NT2/D1 (cell line): ENCODE measurements at places on chromosomes 11 and 22.

DNA sequence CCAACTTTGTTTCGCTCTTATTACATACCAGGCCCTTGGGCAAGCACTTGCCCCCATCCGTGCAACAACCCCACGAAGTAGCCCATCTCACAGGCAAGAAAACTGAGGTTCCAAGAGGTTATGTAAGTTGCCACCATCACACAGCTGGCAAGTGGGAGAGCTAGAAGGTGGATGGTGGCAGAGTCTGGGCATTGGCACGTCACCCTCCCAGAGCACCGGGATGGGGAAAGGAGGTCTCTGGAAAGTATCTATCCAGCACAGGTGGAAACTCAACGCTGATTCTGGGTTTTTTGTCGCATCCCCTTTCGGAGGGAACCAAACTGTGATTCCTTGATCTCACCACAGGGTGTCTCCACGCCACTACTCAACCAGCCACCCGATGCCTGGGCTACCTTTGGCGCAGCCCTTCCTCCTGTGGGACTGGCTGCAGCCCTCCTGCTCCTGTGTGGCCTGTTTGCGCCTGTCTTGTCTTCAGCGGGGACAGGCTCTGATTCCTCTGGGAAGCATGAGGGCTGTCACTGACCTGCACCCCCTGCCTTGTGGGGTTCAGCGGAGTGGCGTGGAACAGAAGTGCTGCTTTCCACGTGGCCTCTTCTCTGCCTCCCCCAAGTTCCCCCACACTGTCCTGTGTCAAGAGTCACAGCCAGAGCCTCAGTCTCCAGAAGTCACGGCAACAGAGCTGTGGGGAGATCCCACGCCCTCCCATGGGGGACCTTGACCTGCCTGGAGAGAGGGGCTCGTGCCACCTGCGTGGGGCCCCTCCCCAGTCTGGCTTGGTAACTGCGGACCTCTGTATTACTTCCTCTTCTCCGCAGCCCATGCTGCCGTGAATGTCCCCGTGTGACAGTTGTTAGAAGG is 34.4 kb upstream of the TRIM29 start:
- peak; percentile 60 for DNase-seq

- no peak for DNase-seq
These were observed 5.0 kb upstream of the ANO3 start for GRCh38 chr11:26326793-26327400.

GRCh38 chr22:44231233-44231632 is 50.5 kb downstream of the PARVG start:
- no peak for DNase-seq

GRCh38 chr11:62062223-62062861 is 61.5 kb upstream of the INCENP start:
- DNase-seq: no peak

- no peak for DNase-seq
These were observed 34.9 kb upstream of the MYEOV start for GRCh38 chr11:69259096-69259495.

- DNase-seq: no peak
These were observed 22.0 kb upstream of the MYRF start for GRCh38 chr11:61730240-61730994.

- DNase-seq: no peak
These were observed 17.2 kb downstream of the MPPED2 start for GRCh38 chr11:30568931-30569330.

DNA sequence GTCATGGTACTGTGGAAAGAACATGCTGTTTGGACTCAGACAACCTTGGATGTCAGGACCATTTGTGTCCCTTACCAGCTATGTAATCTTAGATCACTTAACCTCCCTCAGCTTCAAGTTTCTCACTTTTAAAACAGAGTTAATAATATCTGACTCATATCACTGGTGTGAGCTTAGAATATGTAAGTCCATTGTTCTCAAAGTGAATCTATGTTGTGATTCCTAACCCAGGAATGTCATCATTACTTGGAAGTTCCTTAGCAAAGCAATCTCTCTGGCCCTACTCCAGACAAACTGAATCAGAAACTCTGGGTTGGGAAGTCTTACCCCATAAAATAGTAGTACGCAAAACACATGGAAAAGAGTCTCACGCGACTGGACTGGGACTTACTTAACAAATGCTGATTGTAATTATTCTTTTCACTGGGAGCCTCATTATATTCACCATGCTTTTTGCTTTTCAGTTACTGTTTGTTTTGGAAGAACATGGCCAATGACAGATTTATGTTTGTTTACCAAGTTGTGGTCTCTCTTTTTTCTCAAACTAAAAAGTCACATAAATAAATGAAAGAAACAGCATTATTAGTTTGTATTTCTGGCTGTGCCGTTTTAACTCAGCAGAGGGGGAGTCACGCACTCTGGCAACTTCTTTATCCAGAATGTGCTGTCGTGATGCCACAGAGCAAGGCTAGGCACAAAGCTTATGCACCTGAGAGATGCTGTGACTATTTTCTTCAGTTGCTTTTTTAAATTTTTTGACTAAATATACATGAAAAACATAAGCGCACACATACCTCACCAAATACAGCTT is 217.7 kb upstream of the CTSC start:
- DNase-seq: no peak

GRCh38 chr11:76380159-76380976 is 564 bp downstream of the THAP12 start:
- no peak for DNase-seq

DNA sequence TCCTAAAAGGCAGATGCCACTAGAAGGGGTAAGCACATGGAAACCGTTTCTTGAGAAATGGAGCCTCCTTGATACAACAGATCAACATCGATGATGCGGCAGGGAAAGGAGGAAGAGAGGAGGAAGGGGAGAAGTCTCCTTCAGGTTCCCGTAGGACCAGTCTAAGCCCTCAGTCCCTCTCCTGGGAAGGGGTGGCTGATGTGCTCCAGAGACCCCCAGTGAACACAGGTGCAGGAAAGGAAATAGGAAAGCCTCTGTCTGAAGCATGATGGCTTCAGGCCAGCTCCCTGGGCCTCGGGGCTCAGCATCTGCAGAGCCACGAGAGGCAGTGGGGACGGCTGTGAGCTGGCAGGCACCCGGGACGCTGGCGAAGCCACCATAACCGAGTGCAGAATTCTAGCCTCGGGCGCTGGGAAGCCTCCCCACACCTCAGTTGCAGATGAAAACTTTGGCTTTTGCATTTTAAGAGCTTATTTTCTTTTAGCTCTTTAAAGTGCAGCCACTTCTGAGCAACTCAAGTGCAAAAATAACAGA is 1.8 kb downstream of the SPATA19 start:
- no peak for DNase-seq

GRCh38 chr11:75174781-75175370 is 24.0 kb downstream of the SLCO2B1 start:
- DNase-seq: no peak

GRCh38 chr22:38707346-38707745 is 1.6 kb downstream of the GTPBP1 start:
- no peak for DNase-seq

DNA sequence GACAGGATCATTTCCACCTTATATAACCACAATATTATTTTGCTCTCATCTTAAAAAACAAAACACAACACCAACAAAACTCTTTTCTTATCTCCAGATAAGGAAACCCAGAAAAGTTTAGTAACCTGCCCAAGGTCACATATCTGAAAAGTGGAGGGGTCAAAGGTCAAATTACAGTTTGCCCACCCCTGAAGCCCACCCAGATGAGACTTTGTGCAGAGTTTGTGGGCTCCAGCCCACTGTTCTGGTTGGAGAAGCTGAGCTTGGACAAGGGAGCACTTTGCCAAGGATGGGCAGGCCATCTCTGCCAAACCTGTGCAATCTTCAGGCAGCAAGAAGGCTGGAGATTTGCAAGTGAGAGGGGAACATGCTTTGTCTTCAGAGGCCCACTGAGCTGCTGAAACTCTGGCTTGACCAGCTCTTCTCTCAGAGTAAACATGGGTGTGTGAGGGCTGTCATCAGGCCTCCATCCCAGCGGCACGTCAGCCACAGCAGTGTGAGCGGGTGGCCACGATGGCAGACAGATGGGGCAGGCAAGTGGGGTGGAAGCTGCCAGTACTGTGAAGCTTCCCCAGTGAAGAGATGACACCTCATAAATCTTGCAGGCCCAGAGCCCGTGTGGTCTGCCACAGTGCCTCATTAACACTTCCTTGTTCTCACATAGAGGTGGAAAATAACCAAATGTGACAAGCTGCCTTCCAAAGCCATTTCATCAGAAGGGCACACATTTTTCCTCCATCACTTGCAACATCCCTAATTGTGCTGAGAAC is 111.8 kb downstream of the CCDC81 start:
- DNase-seq: no peak

GRCh38 chr11:118079491-118079890 is 2.6 kb downstream of the TMPRSS4 start:
- DNase-seq: no peak

DNA sequence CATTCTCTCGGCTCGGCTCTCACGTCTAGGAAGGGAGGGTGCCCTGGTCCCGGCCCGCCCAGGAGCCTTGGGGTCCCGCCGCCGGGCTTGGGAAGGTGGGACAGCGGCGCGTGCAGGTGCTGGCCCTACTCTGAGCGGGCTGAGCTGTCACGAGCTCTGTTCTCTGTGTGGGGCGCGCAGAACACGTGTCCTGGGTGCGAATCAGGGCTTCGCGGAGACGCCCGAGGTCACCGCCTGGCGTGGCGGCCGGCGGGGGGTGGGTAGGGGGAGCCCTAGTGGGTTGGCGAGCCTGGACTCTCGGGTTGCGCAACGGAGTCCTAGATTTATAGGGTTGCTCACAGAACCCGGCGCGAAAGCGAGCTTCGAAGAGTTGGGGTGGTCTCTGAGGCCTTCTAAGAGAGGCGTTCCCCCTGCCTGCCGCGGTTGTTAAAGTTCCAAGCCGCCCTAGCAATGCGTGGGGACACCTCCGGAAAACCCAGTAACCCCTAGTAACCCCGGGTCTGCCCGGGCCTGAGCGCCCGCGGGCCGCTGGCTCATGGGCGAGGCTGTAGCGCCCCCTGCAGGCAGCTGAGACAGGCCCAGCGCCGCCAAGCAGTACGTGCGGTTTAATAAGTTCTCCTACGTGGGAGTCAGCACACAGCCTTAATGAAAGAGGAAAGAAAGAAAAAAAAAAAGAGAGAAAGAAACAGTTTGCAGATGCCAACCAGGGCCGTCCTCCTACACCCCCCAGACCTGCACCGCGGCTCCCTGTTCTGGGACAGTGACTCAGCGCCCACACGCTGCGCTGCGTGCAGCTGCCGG is 2.7 kb downstream of the ADM start:
- DNase-seq: no peak

GRCh38 chr22:31126128-31126868 is 3.5 kb downstream of the INPP5J start:
- DNase-seq: no peak

DNA sequence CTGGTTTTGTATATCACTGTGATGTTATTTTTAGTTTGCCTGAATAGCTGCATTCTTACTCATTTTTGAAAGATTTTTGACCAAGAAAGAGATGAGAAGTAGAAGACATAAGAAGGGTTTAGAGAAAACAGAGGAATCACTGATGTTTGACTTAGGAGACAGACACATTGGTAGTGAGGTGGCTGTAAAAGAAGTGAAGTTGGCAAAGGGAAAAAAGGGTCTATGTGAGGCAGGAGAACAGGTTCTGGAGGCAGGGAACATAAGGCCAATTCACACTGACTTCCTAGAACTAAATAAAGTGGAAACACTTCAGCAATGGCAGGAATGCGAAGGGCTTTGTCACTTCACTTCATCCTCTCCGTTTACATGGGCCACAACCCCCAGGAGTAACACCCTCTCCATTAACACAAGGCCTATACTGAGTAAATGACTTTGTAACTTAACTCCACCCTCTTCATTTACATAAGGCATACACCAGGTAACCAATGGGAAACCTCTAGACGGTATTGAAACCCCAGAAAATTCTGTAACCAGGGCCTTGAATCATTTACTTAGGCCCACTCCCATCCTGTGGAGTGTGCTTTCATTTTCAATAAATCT is 36.5 kb downstream of the CTSC start:
- DNase-seq: peak; percentile 68

DNA sequence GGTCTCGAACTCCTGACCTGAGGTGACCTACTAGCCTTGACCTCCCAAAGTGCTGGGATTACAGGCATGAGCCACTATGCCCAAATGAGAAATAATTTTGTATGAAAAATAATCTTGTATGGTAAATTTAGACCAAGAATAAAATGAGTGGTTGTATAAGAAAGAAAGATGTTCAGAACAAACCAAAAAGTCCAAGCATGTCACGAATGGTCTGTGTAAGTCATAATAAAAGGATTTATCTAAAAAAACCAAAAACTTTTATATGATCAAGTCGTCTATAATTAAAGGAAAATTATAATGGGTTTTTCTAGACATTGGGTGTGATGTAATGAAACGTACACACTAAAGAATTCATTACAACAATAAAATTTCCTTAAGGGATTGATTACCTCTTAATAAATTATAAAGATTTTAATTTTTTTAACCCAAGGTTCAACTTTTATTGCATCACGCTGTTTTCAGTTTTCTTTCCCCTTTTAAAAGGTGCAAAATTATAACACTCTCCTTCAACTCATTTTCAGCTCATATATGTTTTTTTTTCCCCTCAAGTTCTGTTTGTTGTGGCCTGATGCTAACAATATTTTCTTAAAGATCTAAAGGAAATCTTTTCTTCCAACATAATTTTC is 8.9 kb upstream of the AQP11 start:
- no peak for DNase-seq

- no peak for DNase-seq
These were observed 2.4 kb downstream of the GAS2L1 start for GRCh38 chr22:29308791-29309262.

- no peak for DNase-seq
These were observed 33.9 kb downstream of the ISX start for GRCh38 chr22:35099883-35100282.

- DNase-seq: no peak
These were observed 36.5 kb downstream of the RRAS2 start for GRCh38 chr11:14322510-14322909.

GRCh38 chr11:44752713-44753112 is 26.0 kb downstream of the TSPAN18 start:
- DNase-seq: no peak

DNA sequence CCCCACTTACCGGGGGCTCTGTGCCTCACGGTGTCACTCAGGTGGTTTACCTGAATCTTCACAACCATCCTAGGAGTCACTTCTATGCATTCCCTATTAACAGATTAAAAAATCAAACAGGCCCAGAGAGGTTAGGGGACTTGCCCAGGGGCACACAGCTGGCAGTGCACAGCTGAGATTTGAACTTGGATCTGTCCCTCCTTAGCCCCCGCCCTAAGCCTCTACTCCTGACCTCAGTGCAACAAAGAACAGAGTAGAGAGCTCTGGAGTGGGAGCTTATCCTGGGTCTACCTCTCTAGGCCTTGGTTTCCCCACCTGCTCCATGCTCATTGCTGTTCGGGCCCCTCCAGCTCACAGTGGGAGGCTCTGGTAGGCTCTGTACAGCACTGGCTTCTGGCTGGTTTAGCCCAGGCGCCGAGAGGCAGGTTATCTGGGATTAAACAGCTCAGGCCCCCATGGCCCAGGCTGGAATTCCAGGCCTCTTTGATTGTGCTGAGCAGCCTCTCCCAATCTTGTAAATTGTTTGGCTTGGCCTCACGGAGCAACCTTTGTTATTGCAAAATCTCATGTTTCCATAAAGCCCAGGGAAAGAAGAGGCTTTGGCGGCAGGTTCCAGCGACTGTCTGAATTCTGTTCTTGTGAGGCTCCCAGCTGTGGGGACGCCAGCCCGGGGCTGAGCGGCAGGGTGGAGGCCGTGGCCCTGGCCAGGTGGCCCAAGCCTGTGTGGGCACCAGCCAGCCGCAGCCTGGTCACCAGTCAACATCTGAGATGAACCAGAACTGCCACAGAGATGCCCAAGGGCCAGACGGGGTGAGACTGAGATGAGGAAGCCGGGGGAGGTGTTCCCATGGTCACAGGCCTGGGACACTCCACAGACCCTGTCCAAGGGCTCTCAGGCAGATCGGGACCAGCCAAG is 28.9 kb upstream of the SHISAL1 start:
- DNase-seq: peak; percentile 56
